ENCODE measurements at places on chromosomes 2 and 18.

GRCh38 chr2:120646994-120647393 is 88.7 kb upstream of the GLI2 start:
- DNase-seq = no peak

- DNase-seq = no peak
These were observed 275.9 kb downstream of the RBM43 start for GRCh38 chr2:150985741-150986140.

GRCh38 chr2:30484995-30485394 is 37.9 kb downstream of the LCLAT1 start:
- DNase-seq = no peak

DNA sequence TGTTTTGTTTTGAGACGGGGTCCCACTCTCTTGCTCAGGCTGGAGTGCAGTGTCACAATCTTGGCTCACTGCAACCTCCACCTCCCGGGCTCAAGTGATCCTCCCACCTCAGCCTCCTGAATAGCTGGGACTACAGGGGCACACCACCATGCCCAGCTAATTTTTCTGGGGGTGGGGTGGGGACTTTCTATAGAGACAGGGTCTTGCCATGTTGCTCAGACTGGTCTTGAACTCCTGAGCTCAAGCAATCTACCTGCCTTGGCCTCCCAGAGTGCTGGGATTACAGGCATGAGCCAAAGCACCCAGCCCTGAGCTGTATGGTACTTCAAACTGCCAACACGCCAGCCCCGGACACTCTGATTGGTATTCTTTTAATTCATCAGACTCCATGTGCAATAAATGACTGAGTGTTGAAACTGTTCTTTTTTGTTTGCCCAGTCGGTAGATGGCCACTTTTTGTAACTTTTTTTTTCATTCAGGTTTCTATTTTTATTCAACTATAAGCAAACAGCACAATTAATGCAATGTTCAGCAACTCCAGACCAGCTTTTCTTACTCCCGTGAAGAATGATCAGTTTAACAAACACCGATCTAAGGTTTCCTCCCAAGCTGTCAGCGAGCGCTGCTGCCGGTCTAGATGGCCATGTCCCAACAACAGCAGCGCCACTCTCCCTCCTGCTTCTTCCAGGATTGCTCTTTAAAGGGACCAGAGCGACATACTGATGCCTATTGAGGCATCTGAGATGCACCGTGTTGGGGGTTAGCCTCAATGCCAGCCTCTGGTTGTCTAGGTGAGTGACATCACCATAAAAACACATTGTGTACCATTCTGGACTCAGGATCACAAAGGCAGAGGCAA is 12.5 kb upstream of the TGOLN2 start:
- DNase-seq = no peak

- no peak for DNase-seq
These were observed 75.9 kb downstream of the CABLES1 start for GRCh38 chr18:23211146-23211545.

- no peak for DNase-seq
These were observed 199.6 kb downstream of the MGAT5 start for GRCh38 chr2:134453476-134453875.

GRCh38 chr2:188628989-188629752 is 337.5 kb downstream of the GULP1 start:
- DNase-seq = no peak
